Fibroblast of villous mesenchyme (primary cell): ENCODE measurements at places on chromosomes 13 and 19. TPM values are rescaled to one million over a fixed set of nuclear protein-coding genes. Genes with fewer than 3 reads are reported as not detected.

MAP1S gene
- 14.8 and 15.1 TPM in 2 replicates for total RNA-seq

BRSK1 gene
- total RNA-seq = 5.6 and 6.1 TPM in 2 replicates

CACNA1A gene
- total RNA-seq = 0.32 and 0.43 TPM in 2 replicates

MBOAT7 gene
- total RNA-seq = 60.2 and 73.4 TPM in 2 replicates

PAN3 gene
- total RNA-seq = 19.0 and 19.9 TPM in 2 replicates

PSG1 gene
- total RNA-seq = 3.9 and 11.2 TPM in 2 replicates

THSD1 gene
- 1.9 and 9.9 TPM in 2 replicates for total RNA-seq

IPO5 gene
- 190 and 282 TPM in 2 replicates for total RNA-seq

ONECUT3 gene
- not detected in 2 replicates for total RNA-seq

CRLF1 gene
- not detected in 2 replicates for total RNA-seq

WDR18 gene
- total RNA-seq = 49.7 and 77.3 TPM in 2 replicates

GSK3A gene
- 16.8 and 21.2 TPM in 2 replicates for total RNA-seq

TUBA3C gene
- not detected in 2 replicates for total RNA-seq

GRCh38 chr19:28985201-28985600, 227.8 kb downstream of the UQCRFS1 start:
- DNase-seq = no peak

DNA sequence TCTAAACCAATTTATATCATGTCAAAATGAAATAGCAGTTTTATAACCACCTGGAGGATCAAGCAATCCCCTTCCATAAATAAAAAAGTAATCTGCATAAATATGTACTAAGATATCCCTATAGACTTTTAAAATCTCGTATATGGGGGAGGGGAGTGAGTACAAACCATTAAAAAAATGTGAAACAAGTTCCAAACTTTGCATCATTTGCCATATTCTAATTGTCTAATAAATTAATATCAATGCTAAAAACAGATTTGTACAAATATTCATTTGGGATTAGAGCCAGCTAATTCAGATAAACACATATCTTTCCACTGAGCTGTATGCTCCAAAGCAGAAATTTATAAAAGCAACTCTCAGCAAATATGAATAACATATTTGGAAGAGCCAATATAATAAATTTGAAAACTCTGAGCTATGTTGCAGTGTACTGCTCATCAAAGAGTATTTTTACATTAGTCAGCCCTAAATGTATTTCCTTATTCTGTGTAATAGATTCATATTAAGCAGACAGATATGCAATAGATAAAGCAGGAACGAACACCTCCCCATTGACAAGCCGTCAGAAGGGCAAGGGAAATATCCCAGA, 970.2 kb downstream of the EFNB2 start:
- DNase-seq = no peak

GRCh38 chr19:56106993-56107392, 14.1 kb downstream of the ZNF787 start:
- DNase-seq = no peak

DNA sequence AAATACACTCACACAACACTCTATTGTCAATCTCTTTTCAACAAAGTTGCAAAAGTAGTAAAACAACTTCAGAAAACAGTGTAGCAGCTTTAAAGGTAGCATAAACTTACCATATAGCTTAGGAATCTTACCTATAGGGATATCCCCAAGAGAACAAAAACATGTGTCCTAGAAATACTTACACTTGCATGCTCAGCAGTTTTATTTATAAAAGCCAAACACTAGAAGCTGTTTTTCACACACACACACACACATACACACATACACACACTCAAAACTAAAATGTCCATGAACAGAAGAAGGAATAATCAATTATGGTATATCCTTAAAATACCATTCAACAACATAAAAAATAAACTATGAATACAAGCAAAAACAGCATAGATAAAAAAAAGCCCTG, 11.7 kb downstream of the ZNF773 start:
- no peak for DNase-seq

DNA sequence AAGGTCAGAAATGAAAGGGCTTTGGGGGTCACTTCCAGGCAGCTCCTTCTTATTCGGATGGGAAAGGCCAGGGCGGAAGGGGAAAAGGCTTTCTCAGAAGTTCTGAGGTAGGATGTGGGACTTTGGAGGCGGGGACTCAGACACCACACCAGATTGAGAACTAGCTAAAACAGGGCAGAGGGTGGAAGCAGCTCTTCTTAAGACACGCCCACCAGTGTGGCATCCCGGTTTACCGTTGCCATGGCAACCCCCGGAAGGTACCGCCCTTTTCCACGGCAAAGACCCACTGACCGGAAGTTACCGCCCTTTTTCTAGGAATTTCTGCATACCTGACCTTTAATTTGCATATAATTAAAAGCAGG, 3.8 kb upstream of the LILRA5 start:
- DNase-seq = no peak

DNA sequence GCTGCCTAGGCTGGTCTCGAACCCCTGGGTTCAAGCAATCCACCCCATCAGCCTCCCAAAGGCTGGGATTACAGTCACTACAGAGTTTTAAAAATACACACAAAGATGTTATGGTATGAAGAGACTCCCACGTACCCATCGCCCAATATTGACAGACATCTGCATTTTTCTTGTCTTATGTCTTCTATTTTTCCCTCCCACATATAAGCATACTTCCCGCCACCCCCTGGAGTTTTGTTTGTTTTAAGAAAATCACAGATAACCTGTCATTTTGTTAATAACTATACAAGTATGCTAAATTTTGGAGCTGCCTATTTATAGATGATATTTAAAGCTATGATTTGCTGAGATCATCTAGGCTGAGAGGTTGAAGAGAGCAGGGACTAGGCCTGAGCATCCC, 6.2 kb upstream of the SMG9 start:
- DNase-seq = no peak

GRCh38 chr13:40341096-40341471, 325.4 kb downstream of the FOXO1 start:
- DNase-seq = no peak

DNA sequence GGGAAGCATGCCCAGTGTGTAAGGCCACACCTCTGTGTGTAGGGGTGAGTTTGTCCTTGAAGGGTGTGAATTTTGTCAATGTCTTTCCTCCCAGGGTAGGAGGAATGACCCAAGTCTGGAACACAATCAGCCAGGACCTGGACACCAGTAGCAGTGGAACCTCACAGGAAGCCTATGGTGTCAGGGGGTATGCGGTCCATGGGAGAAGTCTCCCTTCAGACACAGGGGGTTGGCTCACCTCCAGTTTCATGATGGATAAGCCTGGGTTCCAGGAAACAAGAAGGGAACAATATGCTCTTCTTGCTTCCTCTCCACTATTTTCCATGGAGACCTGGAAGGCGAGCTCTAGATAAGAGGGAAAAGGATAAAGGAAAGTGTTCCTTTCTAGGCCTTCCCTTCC, 23.9 kb downstream of the B3GLCT start:
- DNase-seq = no peak

- DNase-seq = no peak
Observed at GRCh38 chr19:10543059-10543419, 665 bp upstream of the ATG4D start.

- DNase-seq = peak; percentile 66
Observed at GRCh38 chr19:34120846-34121639, 51.3 kb upstream of the LSM14A start.

GRCh38 chr13:79440958-79441528, 35.0 kb upstream of the RBM26 start:
- DNase-seq = no peak

DNA sequence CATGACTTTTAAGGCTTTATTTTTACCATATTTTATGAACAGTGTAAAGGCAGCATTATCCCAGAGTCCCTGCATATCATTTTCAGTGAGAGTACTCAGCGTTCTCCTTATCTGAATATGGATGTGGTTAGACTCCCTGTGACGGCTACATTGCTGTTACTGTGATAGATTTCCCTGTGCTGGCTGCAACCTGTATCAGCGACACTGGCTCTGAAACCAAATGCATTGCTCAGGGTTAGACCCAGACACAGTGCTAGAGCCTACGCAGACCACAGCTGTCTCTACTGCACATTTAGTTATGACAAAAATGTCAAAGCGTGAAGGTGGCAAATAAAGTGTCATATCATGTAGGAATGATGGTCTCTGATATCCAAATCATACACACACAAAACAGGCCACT, 138.0 kb downstream of the ENOX1 start:
- no peak for DNase-seq

DNA sequence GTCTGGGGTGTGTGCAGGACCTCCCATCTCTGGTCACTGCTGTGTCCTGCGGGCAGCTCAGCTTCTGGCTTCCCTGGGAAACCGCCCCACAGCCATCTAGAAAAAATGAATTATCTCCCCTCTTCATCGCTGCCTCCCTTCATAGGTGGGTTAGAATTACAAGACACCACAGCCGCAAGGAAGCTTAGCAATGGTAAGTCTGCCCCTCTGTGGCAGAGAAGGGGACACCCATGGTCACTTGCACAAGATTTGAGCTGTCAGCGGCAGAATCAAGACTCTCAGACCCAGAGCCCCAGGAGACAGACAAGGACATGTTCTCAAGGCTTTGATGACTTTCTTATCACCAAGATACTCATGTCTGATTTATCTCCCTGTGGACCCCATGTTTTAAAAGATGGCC, 110.8 kb upstream of the PABPC3 start:
- no peak for DNase-seq

GRCh38 chr13:110232142-110232541, 74.8 kb downstream of the COL4A1 start:
- no peak for DNase-seq

GRCh38 chr13:26075498-26075897, 23.7 kb upstream of the SHISA2 start:
- DNase-seq = no peak

GRCh38 chr19:18119013-18119716, 21.6 kb downstream of the MAST3 start:
- no peak for DNase-seq

DNA sequence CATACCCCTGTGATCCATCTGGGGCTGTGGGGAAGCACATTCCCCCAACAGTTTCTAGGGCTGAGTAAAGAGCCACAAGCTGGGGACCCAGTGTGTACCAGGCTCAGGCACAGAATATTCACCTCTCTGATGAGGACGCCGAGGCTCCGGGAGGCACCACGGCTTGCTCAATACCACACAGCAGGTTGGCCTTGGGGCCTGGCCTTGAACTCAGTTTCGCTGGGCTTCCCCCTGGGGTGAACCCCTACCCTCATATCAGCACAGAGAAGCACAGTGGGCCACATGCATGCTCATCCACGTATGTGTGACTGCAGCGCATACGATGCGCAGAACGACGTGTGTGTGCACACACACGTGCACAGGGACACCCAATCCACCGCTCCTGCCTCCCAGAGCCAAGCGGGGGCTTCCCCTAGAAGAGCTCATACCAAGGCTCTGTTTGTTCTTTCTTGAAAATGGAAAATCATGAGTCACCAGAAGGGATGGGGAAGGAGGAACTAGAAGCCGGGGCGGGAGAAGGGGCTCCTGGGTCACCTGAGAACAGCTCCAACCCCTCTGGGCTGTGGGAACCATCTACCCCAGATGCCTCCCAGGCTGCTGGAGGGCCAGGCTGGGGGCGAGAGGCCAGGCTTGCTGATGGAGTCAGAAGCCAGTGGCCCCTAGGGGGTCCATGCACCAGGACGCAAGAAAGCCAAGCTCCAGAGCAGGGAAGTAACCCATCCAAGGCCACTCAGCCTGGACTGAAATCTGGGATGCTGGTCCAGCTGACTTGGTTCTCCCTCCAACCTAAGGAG, 4.9 kb upstream of the PDE4C start:
- DNase-seq = no peak

DNA sequence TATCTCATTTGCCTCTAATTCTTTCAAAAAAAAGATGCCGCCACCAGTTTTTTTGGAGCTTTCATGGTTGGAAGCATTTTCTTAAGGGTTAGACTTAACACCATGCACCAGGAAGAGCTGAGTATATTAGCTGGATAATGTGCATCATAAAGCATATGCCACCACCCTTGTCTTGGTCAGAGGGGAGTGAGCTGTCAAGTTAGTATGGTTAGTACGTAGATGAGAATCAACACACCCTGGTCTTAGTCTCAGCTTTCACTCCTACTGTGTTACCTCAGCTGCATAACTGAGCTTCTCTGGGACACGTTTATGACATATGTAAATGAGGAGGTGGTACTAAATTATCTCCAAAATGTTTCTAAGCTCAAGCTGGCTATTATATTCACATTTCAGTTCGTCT, 415.6 kb downstream of the DCT start:
- DNase-seq = no peak

GRCh38 chr13:107170270-107170931, 602.5 kb upstream of the ARGLU1 start:
- no peak for DNase-seq

GRCh38 chr13:77528834-77529500, 6.5 kb upstream of the SCEL start:
- DNase-seq = no peak

DNA sequence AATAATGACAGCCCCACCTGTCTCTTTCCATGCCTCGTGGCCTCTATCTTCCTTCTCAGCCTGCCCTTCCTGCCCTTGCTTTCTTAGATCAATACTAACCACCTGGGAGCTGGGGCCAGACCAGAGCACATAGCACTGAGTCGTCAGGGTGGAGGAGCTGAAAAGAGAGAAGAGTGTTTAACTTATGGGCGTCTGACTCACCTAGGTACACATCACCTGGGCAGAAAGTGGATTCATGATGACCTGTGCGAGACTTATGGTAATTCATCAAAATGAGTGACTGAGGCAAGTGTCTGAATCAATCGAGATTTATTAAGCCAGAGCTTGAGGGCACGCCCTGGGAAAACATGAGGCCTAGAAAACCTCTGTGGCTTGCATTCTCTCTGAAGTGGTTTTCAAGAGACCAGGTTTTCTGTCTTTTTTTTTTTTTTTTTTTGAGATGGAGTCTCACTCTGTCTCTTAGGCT, 19.2 kb downstream of the CEACAM6 start:
- no peak for DNase-seq

GRCh38 chr19:56383826-56384605, 9.3 kb downstream of the ZNF582 start:
- no peak for DNase-seq

DNA sequence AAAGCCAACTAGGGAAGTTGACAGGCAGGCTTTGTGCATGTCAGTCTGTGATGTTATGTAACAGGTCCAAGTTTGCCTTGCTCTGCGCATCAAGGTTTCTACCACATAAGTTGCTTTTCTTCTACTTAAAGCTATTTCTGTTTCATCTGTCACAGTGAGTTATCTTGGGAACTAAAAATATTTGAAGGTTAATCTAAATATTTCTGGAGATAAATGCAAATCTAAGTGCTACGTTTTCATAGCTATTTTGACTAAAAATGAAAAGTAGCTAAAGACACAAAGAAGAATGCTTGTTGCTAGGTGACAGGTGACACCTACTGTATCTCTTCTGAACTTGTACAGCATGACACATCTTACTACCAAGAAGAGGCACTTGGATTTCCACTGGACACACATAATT, 135.6 kb downstream of the KLF12 start:
- DNase-seq = no peak

DNA sequence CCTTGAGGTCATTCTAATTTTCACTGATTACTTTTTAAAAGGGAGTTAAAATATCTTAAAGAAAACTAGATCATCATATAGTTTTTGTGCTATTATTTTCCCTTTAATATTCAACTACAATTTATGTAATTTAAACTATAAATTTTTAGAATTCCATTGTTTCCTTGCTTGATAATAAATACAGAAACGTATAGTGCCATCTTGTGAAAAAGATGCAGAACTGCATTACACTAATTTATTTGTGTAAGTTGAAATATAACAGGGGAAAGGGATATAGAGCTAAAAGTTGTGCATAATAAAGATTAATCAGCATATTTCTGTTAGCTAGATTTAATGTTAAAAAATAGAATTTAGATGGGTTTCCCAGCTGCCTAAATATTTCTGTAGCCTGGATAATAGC, 61.5 kb upstream of the TDRD3 start:
- peak; percentile 16 for DNase-seq

GRCh38 chr19:12975221-12975741, 5.9 kb downstream of the DAND5 start:
- DNase-seq = no peak

GRCh38 chr19:51123381-51123800, 1.3 kb upstream of the SIGLEC9 start:
- no peak for DNase-seq
